Stimulated activated CD4-positive, alpha-beta T cell treated with anti-CD3 and anti-CD28 coated beads, Interleukin-1b, Interleukin-23, amount 100 ng/mL, for 1 hour (primary cell): ENCODE measurements at places on chromosomes 7 and 10.

DNA sequence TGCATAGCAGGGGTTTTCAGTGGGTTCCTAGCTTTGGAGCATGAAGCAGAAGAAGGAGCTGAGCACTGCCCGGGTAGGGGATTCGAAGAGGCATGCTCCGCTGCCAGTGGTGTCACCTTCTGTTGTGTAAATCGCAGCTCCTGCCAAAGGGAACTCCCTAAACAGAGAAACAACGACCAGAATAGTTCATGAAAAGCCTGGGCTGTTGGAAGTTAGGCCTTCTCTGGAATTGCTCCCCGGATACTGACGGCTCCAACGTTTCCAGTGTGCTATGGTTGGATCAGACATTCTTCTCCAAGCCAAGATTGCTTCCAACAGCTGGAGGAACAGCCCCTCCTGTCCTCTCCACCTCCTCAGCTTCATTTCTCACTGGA is 546.0 kb upstream of the FZD8 start:
- DNase-seq: no peak

DNA sequence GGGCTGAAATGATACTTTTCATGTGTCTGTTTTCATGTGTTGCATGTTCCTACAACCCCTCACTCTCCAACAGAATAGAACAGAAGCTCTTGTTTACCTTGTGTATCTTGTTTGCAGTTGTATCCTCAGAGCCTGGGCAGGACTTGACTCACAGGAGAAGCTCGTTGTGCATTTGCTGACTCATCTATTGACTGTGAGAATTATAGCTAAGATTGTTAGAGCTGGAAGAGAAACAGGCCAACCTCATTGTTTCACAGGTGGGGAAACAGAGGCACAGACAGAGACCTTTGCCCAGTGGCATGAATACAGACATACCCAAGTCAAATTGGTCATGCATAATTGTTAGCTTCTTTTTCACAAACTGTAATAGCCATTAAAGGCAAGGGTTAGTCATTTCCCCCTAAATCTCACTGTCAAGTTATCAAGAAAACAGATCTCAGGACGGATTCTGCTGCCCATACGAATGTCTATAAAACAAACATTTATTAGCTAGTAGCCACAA is 4.6 kb upstream of the TSPAN15 start:
- no peak for DNase-seq

GRCh38 chr10:132837905-132838304 is 52.0 kb upstream of the NKX6-2 start:
- no peak for DNase-seq

DNA sequence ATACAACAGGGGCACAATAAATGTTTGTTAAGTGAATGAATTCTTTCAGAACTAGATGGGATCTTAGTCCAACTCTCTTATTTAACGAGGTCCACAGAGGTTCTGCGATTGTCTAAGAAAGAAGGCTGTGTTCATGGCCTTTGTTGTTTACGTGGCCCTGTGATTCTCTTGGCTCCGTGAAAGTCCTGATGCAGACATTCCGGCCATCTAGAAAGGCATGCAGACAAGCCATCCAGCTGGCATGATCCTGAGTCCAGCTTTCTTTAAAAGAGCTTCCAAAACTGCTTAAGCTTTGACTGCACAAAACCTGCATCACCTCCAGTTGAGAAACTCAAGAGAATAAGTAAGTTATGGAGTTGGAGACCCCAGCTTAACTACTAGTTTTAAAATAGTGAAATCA is 26.0 kb downstream of the EGFR start:
- no peak for DNase-seq

DNA sequence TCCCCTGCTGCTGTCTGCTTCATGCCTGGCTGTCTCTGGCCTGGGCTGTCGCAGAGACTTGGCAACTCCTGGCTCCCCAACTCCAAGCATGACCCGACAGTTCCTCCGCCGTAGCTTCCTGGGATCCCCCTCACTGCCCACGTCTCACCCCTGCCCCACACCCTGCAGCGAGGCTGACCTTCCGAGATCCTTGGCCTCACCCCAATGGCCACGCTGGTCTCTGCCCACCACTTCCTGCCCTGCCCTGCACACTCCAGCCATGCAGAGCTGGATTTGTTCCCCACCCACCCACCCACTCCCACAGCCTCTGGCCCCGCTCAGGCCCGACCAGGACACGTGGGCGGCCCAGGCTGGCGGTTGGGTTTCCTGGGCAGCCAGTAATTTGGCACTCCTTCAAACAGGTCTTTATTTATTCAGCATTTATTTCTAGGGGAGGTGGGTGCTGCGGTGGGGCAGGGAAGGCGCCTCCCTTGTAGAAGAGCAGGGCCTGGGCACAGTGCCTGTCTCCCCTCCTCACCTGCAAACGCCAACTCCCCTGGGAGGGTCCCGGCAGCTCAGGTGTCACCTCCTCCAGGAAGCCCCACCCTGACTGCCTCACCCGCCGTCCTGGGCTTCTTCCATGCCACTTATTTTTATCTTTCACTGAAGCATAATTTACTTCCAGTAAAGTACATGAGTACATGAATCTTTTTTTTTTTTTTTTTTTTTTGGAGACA is 25.5 kb downstream of the GTF2IRD1 start:
- DNase-seq: no peak

DNA sequence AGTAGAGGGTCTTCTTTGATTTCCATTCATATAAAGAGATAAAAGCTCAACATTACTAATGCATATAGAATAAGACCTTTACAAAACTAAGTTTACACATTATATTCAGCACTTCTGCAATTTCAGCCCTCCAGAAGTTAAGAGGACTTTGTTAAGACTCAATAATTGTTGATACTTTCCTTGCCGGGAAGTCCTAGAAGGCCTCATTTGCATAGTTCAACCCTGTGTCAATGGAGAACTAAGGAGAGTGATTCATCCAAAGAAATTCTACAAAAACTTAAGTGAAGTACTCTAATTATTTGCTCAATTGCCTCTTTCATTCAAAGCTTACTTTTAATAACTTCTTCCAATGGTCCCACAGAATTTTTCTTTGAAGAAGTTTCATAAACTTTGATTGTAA is 1060.3 kb upstream of the CELF2 start:
- DNase-seq: no peak

- DNase-seq: no peak
These were observed 99.6 kb upstream of the ANLN start for GRCh38 chr7:36289833-36290661.

GRCh38 chr7:92645114-92646061 is 55.2 kb upstream of the FAM133B start:
- DNase-seq: no peak

DNA sequence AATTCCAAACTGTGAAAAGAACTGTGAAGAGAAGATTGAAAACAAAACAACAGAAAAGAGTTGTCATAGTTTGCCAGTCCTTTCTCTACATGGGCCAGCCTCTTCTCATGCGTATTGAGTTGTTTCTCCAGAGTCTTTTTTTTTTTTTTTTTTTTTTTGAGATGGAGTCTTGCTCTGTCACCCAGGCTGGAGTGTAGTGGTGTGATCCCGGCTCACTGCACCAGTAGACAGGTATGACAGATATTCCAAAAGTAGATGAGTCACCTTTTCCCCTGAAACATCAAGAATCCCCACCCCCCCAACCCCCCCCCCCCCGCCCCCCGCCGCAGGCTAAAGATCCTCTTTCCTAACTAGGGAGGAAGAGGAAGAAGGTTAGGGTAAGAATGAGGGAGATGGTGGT is 15.6 kb upstream of the KMT2C start:
- no peak for DNase-seq

DNA sequence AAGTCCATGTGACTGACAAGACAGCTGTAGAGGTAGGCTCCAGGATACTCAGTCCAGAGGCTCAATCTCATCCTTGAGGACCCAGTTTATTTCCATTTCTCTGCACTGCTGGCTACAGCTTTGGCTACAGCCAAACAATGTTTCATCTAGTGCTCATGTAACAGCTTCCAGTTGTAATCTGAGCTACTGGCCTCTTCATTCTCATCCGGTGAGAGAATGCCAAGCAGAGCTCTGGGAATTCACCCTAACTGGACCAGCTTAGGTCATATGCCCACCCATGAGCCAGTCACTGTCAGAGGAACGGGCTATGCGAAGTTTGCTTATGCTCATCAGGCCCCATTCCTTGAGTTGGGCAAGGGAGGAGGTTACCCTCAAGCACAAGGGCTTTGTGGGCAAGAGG is 192.9 kb downstream of the EVX1 start:
- DNase-seq: no peak

GRCh38 chr7:24707988-24708615 is 49.2 kb downstream of the GSDME start:
- no peak for DNase-seq

DNA sequence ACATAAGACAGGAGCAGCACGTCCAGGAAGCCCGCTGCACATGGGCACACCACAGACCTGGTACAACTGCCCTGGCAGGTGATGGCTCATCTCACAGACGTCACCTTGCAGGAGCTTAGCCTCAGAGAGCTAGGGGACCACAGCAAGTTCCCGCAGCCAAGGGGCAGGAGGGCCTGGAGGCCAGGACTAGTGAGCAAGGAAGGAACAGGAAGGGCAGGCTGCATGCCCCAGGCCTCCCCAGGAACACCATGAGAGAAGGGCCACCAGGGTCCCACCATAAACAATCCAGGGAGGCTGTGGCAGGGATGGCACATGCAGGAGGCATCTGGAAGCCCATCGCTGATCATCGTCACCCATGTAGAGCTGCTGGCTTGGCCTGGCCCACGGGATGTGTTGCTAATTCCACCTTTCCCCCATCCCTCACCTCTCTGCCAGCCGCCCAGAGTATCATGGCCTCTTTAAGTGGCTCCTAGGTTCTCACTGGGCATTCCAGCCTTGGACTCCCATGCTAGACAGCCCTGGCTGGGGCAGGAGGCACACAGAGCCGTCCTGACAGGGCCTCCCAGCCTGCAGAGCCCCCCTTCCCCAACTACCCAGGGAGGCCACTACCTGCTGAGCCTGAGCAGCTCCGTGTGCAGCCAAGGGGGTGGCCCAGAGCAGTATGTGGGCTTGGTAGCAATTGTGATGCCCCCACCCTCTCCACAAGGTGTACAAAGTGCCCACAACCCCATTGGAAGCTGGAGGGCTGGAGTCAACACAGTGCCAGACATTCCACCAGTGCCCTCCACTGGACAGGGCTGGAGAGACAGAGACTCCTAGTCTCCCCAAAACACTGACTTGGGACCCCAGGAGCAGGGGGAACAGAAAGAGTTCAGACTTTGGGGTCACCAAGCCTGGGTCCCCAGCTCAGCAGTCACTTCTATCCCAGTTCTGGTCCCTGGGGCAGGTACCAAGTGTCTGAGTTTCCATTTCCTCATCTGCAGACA is 35.5 kb downstream of the GRID1 start:
- DNase-seq: no peak

DNA sequence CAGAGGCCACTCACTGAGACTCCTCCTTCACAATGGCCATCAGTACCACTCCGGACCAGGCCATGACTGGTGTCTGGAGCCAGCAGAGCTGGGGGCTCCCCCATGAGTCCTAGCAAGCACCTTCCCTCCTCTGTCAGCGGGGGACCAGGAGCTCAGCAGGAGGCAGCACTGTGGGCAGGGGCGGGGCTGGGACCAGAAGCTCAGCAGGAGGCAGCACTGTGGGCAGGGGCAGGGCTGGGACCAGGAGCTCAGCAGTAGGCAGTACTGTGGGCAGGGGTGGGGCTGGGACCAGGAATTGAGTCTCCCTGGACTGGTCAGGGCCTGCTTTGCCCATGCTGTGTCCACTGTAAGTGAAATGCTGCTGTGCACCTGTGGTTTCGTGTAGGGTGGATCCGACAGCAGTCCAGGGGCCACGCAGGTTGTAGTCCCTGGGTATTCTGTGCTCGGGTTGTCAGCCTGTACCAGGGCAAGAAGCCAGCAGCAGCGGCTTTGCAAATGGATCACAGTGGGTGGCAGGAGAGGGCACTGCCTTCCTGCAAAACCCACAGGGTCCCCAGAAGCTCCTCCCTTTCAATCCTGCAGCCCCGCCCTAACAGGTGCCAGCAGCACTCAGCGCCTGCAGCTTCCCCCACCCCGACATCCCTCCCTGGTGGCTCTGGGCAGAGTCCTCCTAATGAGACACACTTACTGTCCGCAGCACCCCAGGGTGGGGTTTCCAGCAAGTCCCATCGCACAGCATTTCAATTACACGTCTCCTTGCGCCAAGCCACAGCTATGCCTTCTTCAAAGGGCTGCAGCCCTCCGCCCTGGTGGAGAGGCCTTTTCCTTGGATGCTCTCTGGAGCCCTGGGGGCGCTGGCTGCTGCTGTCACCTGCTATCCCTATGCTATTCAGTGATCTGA is 220.5 kb downstream of the TCERG1L start:
- DNase-seq: no peak

DNA sequence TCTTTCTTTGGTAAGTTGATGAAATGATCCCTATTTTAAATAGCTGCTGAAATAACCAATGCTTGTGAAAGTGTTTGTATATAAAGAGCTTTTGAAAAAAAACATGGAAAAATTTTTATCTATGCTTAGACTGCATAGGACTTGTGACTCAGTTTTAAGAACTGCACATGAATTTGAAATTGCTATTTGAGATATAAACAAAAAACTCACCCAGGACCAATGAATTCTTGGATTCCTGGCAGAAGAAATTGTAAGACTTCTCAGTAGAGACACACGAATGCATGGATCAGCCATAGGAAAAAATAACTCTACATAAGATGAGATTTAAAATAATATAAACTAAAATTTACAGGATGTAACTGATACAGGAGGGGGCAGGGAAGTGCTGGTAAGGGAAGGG is 278.8 kb upstream of the SORCS1 start:
- no peak for DNase-seq

- DNase-seq: no peak
These were observed 56.6 kb downstream of the GSDME start for GRCh38 chr7:24700521-24701260.

DNA sequence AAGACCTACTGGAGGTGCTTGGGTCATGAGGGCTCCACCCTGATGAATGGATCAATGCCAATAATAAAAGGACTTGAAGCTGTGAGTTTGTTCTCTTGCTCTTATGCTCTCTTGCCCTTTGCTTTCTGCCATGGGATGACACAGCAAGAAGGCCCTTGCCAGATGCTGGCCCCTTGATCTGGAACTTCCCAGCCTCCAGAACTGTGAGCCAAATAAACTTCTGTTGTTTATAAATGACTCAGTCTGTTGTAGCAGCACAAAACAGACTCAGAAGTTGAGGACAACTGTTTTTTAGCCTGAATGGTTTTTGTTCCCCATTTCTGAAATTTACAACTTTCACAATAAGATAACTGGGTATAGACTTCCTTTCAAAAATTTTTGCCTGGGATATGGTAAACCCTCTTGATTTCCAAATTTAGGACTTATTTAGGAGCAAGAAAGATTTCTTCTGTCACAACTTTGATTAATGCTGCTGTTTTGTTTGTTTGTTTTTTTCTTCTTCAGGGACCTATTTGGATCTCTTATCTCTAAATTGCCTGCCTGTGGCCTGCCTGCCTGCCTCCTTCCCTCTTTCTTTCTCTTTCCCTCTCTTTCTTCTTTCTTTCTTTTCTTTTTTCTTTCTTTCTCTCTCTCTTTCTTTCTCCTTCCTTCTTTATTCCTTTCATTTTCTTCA is 12.1 kb downstream of the ENTPD1 start:
- no peak for DNase-seq
